GM12891 (cell line): ENCODE measurements at places on chromosomes 16 and 17.

- no peak for DNase-seq
Observed at GRCh38 chr17:37090941-37091340, 142.2 kb downstream of the AATF start.

DNA sequence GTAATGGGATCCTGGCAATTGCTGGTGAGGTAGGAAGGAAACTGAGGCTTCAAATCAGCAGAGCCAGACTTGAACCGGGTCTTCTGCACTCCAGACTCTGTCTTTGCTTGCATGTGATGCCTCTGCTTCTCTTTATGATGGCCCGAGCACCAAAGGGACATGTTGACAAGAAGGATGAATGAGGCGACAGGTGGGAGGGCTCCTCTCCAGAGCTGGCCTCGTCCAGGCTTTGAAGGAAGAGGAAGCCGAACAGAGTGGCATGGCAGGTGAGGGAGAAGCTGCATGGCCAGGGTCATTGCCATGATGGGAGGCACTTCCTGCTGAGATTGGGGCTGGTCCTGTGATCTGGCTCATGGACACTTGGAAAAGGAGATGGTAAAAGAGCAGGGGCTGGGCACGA is 40.8 kb downstream of the AKAP1 start:
- DNase-seq: no peak

DNA sequence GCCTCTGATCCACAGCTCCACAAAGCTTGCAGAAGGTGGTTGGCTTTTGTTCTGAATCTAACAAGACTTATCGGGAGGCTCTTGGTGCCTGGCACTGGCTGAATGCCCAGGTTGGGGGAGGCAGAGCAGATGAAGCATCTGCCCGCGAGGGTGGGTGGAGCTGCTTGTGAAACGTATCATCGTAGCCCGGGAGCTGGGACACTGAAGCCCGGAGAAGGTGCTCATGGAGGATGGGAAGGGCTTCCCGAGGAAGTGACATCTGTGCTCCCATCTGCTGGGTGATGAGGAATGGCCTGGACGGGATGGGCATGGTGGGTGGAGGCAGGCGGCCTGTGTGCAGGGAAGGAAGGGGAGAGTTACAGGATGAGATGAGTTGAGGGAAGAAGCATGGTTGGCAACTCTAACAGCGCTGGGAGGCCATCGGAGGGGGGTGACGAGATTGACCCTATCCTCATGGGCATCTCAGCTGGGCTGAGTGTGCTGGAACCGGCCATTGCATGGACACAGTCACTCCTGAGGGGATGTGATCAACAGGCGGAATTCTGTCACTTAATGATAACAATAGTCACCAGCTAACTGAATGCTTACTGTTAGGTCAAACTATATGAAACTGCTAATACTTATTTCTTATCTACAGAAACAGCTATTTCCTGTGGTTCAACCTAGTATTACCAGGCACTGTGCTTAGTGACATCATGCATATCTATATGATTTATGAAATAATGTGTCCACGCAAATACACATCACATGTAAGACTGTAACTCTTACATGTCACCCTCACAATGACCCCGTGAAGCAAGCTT is 102.7 kb downstream of the ABCC6 start:
- DNase-seq: no peak

DNA sequence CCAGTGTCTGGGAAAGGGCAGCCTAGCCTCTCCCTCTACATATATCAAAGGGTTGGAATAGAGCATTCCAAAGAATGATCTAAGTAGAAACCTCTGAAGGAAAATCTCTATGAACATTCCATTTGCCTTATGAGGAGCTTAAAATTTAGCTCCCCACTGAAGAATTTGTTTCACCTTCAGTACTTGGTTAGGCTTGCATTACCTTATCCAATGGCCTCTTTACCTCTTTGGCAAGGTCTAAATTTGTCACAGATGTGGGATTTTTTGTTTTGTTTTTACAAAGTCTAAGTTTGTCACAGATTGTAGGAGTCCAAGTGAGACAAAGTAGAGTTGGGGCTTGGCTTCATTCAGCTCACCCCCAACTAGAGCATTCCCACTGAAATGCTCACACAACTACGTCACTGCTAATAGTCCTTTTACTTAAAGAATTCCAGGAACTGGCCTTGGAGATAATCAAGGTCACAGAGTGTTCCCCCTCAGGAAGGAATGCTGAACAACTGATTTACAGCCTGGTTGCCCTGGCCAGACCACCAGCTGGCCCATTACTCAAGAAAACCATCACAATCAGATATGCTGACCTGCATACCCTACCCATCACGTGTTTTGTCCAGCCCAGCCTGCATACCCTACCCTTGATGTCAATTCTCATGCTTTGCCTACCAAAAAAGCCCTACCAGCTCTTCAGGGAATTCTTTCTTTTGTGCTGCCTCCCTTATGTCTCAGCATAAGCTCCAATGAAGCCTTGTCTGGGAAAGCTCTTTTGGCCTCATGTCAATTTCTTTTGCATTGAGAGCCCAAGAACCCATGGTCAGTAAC is 26.5 kb upstream of the PPM1D start:
- DNase-seq: no peak

GRCh38 chr17:34981538-34982241 is 1.4 kb downstream of the LIG3 start:
- DNase-seq: no peak

- DNase-seq: no peak
Observed at GRCh38 chr16:10751291-10751697, 7.7 kb downstream of the NUBP1 start.

GRCh38 chr16:88117476-88117868 is 166.2 kb downstream of the BANP start:
- no peak for DNase-seq

- DNase-seq: no peak
Observed at GRCh38 chr16:69397821-69398521, 12.2 kb upstream of the TERF2 start.

DNA sequence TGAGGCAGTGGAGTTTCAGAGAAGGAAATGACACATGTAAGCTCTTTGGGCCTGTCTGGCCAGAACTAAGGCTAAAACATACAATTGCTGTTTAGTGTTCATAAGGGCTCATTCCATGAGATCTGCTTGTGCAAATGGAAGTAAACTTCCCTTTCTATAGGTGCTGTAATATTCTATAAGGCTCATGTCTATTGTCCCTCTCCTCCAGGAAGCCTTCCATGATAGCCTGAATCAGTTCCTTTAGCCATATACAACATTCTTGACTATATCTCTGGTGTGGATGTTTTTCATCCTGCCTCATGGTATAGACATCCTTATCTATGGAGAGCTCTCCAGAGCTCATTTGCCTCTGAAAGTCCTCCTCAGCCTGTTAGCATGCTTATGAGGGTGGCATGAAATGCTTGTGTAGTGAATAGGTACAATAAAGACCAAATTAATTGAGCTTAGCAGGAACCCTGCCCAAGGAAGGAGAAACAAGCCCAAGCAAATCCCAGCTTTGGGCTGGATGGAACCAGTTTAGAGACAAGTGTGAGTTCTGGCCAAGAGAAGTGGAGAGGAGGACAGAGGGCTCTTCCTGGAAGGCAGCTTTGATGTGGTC is 1.6 kb upstream of the ETV4 start:
- no peak for DNase-seq

GRCh38 chr16:48542020-48542473 is 67.9 kb downstream of the N4BP1 start:
- DNase-seq: no peak

DNA sequence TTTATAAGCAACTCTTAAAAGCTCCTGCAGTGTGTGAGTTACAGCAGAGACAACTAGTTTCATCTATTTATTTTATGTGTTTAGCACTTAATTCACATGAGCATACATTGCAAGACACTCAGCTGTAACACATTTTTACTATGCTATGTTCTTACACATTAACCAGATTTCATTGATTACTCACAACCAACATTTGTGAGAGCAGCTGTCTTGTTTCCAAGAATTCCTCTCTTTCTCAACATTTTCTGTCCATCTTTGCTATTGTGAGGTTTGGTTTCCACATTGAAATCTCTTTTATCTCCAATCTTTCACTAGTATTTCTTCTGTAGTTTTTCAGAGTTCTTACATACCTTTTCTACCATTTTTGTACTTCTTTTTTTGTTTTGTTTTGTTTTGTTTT is 51.2 kb downstream of the COPRS start:
- no peak for DNase-seq

- no peak for DNase-seq
Observed at GRCh38 chr16:55240888-55241287, 83.1 kb upstream of the IRX6 start.

GRCh38 chr16:80680839-80681238 is 123.6 kb downstream of the CDYL2 start:
- no peak for DNase-seq

DNA sequence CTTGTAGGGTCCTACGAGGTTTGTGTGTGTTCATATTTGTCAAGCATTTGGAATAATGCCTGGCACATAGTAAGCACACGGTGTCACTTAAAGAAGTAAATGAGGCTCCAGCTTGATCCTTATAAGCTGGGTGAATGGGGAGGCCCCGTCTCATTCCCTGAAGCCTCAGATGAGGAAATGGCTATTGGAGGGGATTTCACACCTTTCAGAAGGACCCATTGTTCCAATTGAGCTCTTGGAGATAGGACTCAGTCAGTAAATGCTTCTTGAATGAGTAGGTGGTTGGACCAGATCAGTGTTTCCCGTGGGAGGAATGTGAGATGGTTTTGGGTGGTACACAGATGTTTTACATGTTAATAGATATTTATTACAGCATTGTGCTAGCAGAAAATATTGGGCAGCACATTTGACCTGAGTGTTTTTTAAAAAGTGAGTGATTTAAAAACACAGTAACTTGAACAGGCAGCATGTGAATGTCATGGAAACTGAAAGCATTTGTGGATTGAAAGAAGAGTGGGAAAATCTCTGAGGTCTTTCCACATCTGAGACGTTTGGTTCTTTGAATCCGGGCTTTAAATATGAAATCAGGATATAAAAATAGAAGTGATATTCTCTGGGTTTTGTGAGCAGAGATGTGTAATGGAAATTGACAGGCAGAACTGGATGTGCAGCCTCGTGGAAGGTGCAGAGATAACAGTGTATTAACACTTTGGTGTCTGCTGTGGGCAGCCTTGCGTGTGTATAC is 36.4 kb upstream of the ARHGAP17 start:
- no peak for DNase-seq

DNA sequence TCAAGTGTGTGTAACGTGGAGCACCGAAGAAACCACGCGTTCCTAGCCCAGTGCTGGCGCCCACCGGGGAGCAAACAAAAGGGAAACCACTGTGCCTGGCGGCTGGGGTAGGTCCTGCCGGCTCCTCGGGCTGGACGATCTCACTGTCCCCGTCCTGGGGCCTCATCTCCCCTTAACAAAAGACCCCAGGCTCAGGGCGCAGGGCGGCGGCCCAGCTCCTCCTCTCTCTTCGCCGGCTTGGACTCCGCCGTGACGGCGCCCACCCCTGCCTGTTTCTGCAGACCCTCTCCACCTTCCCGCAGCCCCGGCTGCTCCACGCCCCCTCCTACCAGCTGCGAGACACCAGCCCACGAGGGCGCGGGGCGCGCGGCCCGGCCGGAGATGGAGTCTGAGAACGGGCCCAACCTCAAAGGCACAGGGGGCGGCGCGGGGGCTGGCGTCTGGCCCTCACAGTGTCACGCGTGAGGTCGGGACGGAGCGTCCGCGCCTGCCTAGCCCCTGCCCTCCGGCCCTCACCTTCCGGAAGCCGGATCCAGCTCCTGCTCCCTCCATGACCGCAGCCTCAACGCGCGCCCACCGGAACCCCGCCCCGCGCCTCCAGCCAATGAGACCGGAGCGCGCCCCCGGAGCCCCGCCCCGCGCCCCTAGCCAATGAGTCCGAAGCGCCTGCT is at the start of gene CENPX:
CENPX (minus strand) TSS at position 569 of the 671 bp plus-strand sequence; CDS start at position 552, 17 bp downstream.
- DNase-seq: no peak

DNA sequence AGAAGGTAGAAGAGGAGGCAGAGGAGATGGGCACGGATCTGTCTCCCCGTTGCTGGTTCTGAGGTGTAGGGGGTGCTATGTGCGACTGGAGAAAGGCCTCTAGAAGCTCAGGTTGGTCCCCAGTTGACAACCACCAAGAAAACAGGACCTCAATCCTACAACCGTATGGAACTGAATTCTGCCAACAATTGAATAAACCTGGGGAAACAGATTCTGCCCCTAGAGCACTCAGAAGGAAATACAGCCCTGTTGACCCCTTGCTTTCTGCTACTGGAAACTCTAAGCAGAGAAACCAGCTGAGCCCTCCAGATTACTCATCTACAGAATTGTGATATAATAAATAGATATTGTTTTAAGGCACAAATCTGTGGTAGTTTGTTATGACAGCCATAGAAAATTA is 313.0 kb upstream of the GOT2 start:
- no peak for DNase-seq

- DNase-seq: no peak
Observed at GRCh38 chr16:88628512-88628974, 9.8 kb upstream of the IL17C start.

DNA sequence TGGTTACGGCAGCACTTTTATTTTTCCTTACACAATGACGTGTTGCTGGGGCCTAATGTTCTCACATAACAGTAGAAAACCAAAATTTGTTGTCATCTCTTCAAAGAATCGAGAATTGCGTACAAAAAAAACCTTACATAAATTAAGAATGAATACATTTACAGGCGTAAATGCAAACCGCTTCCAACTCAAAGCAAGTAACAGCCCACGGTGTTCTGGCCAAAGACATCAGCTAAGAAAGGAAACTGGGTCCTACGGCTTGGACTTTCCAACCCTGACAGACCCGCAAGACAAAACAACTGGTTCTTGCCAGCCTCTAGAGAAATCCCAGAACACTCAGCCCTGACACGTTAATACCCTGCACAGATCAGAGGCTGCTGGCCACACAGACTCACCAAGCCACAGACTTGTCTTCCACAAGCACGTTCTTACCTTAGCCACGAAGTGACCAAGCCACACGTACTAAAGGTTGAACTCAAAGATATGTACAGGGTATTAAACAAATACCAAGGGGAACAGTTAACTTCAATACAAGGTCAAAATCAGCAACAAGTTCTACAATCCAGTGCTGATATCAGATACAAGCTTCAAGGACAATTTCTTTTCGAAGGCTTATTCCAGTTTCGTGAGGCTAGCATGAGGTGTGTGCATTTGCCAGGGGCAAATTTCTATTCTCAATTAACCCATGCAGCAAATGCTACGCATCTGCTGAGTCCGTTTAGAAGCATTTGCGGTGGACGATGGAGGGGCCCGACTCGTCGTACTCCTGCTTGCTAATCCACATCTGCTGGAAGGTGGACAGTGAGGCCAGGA is 2.4 kb downstream of the ACTG1 start:
- DNase-seq: no peak
